T follicular helper cell (primary cell): ENCODE measurements at places on chromosomes 12 and 14.

DNA sequence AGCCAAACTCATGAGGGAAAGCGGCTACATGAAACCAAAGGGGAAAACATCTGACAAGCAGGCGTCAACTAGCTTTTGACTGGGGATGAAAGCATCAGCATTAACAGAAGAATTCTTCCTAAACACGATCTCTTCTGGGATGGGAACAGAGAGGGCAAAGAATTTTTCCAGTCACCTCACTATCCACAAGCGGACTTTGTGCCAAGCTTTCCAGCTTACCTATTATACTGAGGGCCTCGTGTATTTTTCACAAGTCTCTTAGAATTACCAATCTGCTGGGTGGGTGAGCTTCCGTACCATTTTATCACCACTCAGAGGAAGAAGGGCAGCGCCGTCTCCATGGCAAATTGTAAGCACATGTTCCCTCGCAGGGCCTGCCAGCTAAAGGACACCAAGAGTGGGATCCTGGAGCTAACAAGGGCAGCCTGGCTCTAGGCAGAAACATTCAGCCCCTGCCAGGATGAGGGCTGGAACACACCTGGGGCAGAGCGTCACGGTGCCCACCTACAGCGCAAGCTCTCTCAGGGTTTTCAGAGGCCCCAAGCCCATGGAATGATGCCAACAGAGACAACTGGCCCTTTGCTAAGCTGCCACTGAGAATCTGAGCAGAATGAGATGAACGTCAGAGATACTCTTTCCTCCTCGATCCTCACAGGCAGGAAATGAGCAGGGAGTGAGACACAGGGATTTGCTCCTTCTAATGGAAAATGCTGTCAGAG, 74.6 kb downstream of the CHGA start:
- DNase-seq: no peak

DNA sequence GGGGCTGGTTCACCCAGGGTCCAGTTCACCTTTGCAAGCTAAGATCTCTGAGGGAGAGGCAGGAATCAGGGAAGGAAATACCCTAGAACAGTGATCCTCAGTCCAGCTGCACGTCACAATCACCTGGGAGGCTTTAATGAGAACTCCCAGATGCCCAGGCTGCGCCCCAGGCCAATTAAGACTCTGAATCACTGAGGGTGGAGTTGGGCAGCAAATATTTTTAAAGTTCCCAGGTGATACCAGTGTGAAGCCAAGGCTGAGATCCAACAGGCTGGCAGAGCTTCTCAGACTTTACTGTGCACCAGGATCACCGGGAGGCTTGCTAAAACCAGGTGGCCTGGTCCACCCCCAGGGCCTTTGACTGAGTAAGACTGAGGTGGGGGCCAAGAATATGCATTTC, 23.8 kb downstream of the MYL2 start:
- no peak for DNase-seq

- DNase-seq: no peak
Measured at GRCh38 chr12:24597580-24597979, 351.3 kb downstream of the BCAT1 start.

- no peak for DNase-seq
Measured at GRCh38 chr12:46628176-46628575, 197.6 kb downstream of the SLC38A4 start.
